ENCODE measurements at places on chromosomes 12 and 14. TPM values are rescaled to one million over a fixed set of nuclear protein-coding genes. Genes with fewer than 3 reads are reported as not detected.

SLC7A7 gene
- total RNA-seq: 5.9 TPM

SCN8A gene
- not detected for total RNA-seq

KRT5 gene
- total RNA-seq: 134 TPM

METTL3 gene
- 27.9 TPM for total RNA-seq

OVCH1 gene
- not detected for total RNA-seq

RESF1 gene
- 33.8 TPM for total RNA-seq

ERBB3 gene
- 145 TPM for total RNA-seq

KRT82 gene
- total RNA-seq: not detected

KIF5A gene
- total RNA-seq: not detected

MYF6 gene
- not detected for total RNA-seq

LRRC74A gene
- total RNA-seq: not detected

FBRSL1 gene
- 76.1 TPM for total RNA-seq

IFNG-AS1 gene
- not detected for total RNA-seq

OR6C75 gene
- not detected for total RNA-seq

TAS2R30 gene
- total RNA-seq: 2.9 TPM

C3AR1 gene
- not detected for total RNA-seq

ETFBKMT gene
- 2.2 TPM for total RNA-seq

CIROP gene
- total RNA-seq: not detected

CLEC1B gene
- not detected for total RNA-seq

RHEBL1 gene
- total RNA-seq: 2.9 TPM

CLEC9A gene
- total RNA-seq: not detected

CAND1 gene
- total RNA-seq: 169 TPM

C12orf50 gene
- total RNA-seq: not detected

L2HGDH gene
- 18.6 TPM for total RNA-seq

PRMT5 gene
- 73.2 TPM for total RNA-seq

LPAR5 gene
- 14.2 TPM for total RNA-seq

PTPN6 gene
- 92.7 TPM for total RNA-seq

RPS6KA5 gene
- 3.5 TPM for total RNA-seq

IFI27 gene
- total RNA-seq: 1.1 TPM

EXOC3L4 gene
- total RNA-seq: 1.7 TPM

SPX gene
- total RNA-seq: not detected

TMEM263 gene
- total RNA-seq: 32.9 TPM

RASSF9 gene
- total RNA-seq: 0.46 TPM

BATF gene
- total RNA-seq: 55.7 TPM

AKAP3 gene
- total RNA-seq: 3.0 TPM

STK38L gene
- total RNA-seq: 40.0 TPM

CYP27B1 gene
- 1.8 TPM for total RNA-seq

RD3L gene
- not detected for total RNA-seq

POLR3B gene
- 12.9 TPM for total RNA-seq

ADCY6 gene
- total RNA-seq: 48.3 TPM

HOXC4 gene
- 3.8 TPM for total RNA-seq

PPP4R4 gene
- not detected for total RNA-seq

TSPAN19 gene
- not detected for total RNA-seq

ANO2 gene
- total RNA-seq: not detected
